H7 (cell line): ENCODE measurements at places on chromosomes 7 and 10.

DNA sequence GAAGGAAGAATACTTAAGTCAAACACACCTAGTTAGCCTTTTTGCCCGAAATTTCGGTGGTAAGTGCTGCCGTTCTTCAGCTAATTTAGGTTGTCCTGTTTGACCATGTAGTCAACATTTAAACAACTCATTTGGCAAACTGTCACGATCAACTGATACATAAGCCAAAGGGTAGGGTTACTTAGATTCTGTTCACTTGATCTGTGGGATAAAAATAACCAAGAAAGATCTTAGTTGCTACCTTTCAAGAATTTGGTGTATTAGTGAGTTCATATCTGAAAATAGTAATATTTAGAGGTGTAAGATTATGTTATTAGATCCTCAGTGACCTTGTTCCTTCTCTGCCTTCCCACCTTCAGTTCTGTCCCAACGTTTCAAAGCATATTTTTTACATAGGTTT is 2.0 kb downstream of the TNKS2 start:
- no peak for DNase-seq

GRCh38 chr10:25357269-25357668 is 182.5 kb downstream of the GPR158 start:
- no peak for DNase-seq

DNA sequence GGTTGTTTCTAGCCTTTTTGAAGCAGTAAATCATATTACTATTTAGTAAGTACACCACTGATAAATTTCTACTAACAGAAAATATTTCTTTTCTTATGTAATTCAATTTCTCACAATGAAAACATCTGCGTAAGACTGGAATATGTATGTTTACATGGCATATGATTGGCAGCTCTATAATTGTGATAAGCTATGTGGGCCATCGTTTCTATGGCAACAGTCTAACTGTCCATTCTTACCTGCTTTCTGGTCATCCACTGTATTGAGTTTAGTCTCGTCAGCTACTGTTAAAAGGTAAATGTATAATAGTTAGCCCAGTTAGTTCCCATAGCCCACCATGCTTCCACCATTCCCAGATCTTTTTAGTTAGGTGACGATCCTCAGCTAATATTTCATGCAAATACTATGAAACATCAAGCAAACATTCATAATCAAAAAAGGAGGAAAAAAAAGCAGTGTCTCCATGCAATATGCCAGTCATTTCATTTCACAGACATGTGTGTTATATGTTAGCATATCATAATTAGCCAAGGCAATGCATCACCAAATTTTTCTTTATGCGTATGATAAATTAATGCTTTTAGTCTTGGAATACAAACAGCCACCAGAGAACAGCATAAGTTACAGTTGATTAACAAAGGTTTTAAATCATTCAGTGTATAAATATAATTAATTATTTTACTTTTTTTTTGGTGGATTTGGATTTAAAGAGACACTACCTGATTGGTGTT is 479.0 kb downstream of the PARD3 start:
- no peak for DNase-seq

- DNase-seq = no peak
Observed at GRCh38 chr7:36781011-36781738, 56.9 kb upstream of the AOAH start.

GRCh38 chr10:91006752-91007346 is 86.0 kb upstream of the ANKRD1 start:
- no peak for DNase-seq

DNA sequence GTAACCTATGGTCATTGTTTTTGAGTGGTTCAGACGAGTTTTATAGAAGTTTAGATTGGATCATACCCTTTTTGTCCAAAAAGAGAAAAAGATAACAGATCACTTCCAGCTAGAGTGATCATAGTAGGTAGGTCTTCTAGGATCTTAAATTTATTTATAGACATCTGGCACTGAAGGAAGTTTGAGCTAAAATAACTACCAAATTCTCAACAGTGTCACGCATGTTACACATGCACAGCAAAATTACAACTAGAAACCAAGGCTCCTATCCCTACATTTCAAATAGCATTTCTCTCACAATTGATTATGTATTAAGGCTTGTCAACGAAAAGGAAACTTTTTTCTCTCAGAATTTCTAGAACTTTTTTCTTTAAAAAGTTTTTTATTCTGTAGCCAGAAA is 2.3 kb downstream of the CALU start:
- no peak for DNase-seq

- DNase-seq = no peak
Observed at GRCh38 chr10:96201525-96201924, 69.8 kb downstream of the BLNK start.

- DNase-seq = no peak
Observed at GRCh38 chr10:131657985-131658330, 242.8 kb upstream of the PPP2R2D start.

DNA sequence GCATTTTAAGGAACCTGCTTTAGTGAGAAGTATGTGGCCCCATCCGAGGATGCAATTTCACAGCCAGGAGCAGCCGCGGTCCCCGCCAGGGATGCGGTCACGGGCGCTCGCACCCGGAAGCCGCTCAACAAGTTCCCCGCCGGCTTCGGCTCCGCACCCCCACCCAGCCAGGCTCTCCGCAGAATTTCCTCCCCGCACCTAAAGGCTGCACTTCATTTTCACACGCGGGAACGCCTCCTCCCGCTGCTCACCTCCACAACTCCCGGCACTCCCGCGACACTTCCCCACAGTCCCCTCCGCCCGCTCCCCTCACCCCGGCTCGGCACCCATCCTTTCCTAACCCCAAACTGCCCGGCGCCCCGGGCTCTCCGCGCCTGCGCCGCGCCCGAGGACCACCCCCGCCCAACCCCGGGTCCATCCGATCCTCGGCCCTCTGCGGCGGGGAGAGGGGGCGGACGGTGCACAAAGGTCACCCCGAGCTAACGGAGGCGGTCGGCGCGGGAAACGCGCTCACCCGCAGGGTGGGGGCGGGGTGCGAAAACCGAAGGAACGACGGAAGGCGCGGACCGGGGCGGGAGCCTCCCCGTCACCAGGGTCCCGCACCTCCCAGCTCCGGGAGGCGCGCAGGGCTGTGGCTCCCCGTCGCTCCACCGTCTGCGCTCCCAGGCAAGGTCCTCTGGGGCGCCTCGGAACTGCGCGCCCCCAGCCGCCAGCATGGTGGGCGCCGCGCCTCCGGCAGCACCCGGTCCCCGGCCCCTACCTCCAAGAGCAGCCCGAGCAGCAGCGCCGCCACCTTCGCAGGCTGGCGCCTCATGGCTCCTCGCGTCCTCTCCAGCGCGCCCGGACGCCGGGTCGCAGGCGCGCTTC is 558 bp downstream of the VOPP1 start:
- peak; percentile 90 for DNase-seq

- no peak for DNase-seq
Observed at GRCh38 chr10:129030603-129030895, 436.5 kb upstream of the MGMT start.

- DNase-seq = no peak
Observed at GRCh38 chr10:13708256-13708990, 121.7 kb downstream of the PRPF18 start.

DNA sequence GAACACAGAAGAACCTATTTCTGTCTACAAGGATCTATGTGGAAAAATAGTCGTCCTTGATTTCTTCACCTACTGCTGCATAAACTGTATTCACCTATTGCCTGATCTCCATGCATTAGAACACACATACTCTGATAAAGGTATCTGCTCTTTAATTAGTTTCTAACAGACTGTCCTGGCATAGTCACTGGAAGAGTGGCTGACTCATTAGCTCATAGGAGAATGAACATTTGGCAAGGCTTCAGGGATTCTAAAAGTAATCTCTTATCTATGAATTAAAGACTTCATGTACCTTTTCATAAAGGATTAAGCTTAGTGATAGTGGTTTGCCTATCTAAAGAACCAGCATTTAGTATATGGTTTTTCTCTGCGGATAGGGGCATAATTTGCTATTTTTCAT is 4.1 kb downstream of the NHLRC2 start:
- no peak for DNase-seq

DNA sequence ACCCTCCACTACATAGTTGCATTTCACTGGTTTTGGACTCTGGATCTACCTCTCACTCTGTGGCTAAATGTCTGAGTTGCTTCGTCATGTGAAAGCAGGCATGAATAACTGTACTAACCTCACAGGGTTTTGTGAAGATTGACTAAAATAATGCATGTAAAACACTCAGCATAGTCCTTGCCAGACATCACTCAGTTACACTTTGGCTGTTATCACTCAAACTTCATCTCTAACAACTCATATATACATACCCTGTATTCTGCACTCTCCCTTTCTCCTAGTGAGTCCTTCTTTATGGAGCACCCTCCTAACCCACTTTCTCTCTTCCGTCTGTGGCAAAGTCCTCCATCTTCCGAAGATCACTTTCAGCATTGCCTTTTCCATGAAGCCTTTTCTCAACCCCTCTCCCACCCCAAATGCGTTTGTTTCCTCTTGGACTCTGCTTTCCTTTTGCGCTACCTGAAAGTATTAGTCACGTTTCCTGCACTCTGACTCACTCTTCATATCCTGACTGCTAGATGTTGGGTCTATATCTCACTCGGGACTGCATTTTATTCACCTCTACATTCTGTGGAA is 72.6 kb downstream of the OSBPL3 start:
- no peak for DNase-seq

DNA sequence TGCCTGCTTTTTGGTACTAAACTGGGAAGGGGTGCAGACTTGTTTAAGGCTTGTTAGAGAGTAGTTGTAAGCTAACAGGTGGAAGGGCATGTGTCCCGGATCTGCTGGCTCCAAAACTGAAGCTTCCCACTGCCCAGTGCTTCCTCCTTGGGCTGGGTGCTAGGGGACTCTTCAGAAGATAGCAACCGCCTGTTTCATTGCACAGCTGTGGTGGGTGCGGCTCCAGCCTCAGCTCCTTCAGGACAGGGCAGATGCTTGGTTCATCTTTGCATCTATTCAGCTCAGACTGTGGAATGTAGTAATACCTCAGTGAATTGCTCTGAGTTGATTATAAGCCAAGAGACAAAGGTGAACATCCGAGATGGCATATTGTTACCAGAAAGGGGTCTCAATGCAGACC is 527.1 kb downstream of the TYW1 start:
- DNase-seq = no peak

DNA sequence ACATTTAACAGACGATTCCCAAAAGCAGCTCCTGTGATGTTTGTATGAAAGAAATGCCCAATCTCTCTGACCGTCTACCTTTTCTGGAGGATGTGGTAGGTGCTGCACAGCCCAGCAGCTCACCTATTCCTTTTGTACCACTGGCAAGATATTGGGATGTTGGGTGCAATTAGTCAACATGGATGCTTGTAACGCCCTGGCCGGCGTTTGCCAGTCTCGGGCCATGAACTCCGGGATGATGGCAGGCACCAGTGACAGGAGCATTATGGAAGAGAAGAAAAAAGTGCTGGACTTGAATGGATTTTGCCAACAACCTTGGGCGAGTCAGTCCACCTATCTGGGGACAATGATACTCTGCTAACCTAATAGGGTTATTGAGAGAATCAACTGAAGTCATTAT is 69.0 kb upstream of the ZNF438 start:
- no peak for DNase-seq

GRCh38 chr7:112280267-112280666 is 73.8 kb downstream of the ZNF277 start:
- DNase-seq = no peak

DNA sequence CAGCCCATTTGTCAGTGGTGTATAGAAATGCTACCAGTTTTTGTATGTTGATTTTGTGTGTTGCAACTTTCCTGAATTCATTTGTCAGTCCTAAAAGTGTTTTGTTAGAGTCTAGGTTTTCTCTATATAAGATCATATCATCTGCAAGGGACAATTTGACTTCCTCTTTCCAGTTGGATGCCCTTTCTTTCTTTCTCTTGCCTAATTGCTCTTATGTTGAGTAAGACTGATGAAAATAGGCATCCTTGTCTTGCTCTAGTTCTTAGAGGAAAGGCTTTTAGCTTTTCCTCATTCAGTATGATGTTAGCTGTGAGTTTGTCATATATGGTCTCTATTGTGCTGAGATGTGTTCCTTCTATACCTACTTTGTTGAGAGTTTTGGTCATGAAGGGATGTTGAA is 161.7 kb upstream of the TPK1 start:
- DNase-seq = no peak

- peak; percentile 88 for DNase-seq
Observed at GRCh38 chr10:72086466-72087391, 1.6 kb downstream of the SPOCK2 start.
